Activated CD8-positive, alpha-beta memory T cell treated with anti-CD3 and anti-CD28 coated beads for 1 hour (primary cell): ENCODE measurements at places on chromosomes 4 and X.

DNA sequence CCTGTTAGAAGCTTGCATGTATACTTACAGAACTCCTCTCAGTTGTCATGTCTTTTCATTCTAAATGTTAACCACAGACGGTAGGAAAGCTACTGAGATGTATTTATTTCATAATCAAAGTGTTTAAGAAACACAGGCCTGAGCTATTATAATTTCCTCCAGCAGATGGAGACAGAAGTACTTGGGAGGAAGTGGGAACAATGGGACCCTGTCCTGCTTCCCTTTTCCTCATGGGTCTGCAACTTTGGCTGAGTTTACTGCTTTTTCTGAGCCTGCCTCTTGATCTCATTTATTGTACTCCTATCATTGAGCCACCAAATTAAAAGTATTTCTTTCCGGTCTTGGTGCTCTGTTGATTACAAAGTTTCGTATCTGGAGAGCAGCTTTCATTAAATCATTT, 67.7 kb upstream of the SPANXN2 start:
- DNase-seq: no peak

DNA sequence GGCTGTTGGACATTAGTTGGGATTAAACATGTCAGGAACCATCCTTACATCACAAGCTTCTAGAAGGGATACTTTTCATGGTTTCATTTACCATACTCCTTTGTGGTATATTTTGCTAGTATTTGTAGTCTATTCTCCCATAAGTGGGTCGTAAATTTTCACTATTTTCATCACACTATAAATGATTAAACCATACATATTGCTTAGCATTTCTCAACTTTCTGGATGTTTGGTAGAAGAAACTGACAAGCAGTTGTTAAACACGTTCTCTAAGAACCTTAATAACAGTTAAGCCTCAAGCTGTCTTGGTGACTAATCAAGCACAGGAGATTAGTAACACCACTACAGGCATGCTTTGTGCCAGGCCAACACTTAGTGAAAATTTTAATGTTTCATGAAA, 375.5 kb downstream of the NAF1 start:
- no peak for DNase-seq

GRCh38 chrX:44061968-44062614, 88.9 kb upstream of the NDP start:
- DNase-seq: no peak

DNA sequence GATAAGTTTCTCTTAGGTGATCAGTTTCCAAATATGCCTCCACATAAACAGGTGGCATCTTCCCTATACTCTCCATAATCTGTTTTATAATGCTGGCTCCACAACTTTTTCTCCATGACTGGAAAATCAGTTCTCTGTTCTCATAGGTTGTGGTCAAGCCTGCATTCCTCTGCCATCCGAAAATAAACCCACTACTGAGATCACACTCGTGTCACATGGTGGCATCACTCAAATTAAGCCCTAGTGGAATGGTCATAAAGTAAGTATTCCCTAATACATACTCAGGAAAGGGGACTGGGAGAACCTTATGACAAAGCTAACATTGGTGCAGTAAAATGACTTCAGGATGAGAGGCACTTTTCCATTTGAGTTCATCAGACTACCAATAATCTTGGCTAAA, 37.6 kb downstream of the MAGED4B start:
- no peak for DNase-seq

- DNase-seq: peak; percentile 19
These were observed 429 bp downstream of the UVSSA start for GRCh38 chr4:1347410-1347864.

GRCh38 chr4:139666735-139667281, 1.2 kb downstream of the MGST2 start:
- DNase-seq: no peak

DNA sequence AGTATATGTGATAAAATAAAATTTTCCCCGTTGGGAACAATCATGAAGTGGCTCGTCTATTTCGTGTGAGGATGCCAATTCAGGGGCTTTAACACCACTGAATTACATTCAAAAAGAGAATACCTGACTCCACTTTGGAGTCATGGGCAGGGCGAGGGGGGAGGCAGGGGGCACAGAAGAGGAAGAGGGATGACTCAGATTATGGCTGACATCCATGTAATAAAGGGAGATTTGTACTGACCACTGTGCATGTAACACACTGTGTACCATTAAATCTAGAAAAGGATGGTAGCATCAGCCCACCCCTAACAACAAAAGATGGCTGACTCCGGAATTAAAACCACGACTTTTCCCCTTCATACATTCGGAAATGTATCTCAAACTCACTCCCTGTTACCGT, 1.3 kb downstream of the SLC9A7 start:
- DNase-seq: no peak

DNA sequence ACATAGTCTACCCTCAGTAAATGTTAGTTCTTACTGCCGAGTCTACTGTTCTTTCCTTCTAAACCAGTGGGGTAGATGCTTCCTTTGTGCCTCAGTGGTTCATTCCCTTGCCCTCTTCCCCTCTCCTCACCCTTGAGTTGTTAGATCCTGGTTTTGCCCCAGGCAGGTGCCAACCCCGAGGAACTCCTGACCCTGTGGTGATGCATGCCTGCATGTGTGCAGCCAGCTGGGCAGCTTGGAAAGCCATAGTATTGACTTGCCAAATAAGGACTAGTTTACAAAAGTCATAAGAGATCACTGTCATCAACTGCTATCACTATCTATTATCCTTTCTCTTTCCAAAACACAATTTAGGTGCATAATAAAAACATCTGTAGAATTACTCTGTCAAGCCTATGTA, 50.9 kb downstream of the REPS2 start:
- DNase-seq: no peak

DNA sequence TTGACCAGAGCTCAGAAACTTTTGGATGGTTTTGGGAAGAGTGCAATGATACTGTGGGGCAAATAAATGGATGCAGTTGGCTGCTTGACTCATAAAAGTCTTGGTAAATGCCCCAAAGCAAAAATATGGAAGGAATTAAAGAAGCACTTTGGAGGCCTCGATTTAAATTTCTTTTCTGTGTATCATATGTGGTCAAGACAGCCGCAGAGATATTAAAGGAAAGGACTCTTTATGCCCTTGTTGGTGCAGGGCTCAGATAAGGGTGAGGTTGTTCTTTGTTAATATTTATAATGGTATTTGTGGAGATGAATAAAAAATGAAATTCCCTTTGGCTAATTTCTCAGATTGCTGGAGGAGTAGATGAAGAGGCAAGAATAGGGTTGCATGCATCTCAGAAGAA, 90.2 kb downstream of the NHS start:
- DNase-seq: no peak

GRCh38 chr4:138297743-138298405, 55.7 kb upstream of the SLC7A11 start:
- no peak for DNase-seq

GRCh38 chr4:41148292-41148691, 66.0 kb downstream of the APBB2 start:
- no peak for DNase-seq

- no peak for DNase-seq
These were observed 75.7 kb downstream of the RBM47 start for GRCh38 chr4:40553995-40554394.

- DNase-seq: no peak
These were observed 47.5 kb downstream of the CCNI start for GRCh38 chr4:77028246-77028645.

DNA sequence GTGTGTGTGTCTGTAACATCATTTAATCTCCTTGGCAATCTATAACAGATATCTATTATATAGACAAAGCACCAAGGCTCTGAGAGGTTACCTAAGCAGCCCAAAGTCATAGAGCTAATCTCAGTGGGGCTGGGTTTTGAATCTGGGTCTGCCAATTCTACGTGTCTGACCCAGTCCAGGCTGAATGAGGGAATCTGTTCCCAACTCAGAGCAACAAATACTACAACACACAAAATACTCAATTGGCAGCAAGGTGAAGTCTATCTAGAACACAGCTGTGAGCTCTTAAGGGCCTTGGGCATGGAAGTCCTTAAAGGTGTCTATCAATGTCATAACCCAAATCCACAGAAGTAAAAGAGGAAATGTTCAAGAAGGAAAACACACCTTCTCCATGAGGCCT, 47.5 kb upstream of the NAP1L5 start:
- no peak for DNase-seq

- no peak for DNase-seq
These were observed 26.4 kb downstream of the NIPAL1 start for GRCh38 chr4:48042979-48043461.

GRCh38 chrX:17591741-17592110, 145.6 kb upstream of the SCML1 start:
- no peak for DNase-seq

- DNase-seq: no peak
These were observed 19.8 kb downstream of the ATP8A1 start for GRCh38 chr4:42637104-42637503.

- DNase-seq: no peak
These were observed 24.0 kb upstream of the ANK2 start for GRCh38 chr4:113025416-113025815.

- no peak for DNase-seq
These were observed 34.5 kb upstream of the SLC4A4 start for GRCh38 chr4:71304289-71304850.

GRCh38 chr4:86432559-86433134, 72.8 kb upstream of the MAPK10 start:
- DNase-seq: no peak

DNA sequence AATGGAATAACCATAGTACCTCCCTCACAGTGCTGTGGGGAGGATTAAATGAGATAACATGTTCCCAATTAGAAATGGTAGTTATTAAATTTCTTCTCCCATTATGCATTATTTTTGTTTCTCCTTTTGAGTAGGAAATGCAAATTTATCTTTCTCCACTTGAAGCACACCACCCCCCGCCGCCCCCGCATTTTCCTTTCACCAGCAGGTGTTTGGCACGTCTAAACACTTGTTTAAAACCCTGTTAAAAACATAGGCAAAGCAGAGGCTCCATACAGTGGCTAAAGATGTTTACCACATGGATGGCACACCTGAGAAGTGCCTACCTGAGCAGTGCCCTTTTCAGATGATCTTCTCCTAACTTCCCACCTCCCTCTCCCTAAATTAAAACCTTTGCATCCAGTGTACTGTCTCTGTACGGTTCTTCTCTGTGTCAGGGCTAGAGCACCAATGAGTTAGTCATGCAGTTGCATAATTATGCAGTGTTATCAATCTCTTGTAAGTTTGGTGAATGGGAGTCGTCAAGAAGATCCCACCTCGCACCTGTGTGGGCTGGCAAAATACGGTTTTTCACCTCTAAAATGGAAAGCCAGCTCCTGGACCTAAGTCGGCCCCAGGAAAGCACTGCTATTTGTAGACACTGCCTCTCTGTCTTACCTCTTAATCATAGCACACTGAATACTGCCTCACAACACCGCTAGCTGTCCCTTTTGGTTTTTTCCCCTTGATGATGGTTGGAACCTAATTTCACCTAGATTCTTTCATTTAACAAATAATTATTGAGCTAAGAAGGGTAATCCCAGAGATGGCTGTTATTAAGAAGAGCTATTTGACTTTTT, 122.0 kb downstream of the CT47B1 start:
- DNase-seq: no peak

DNA sequence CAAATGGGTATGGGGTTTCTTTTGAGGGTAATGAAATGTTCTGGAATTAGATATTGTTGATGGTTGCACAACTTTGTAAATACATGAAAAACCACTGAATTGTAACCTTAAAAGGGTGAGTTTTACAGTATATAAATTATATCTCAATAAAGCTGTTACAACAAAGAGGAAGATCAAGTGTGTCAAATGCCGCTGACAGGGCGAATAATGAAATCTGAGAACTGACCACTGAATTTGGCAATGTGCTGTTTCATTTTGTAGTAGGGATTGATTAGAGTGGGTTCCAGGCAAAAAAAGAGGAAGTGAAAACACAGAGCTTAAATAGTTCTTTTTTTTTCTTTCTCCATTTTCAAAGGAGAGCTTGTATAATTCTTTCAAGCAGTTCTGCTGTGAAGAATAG, 161.1 kb upstream of the NAP1L5 start:
- no peak for DNase-seq

DNA sequence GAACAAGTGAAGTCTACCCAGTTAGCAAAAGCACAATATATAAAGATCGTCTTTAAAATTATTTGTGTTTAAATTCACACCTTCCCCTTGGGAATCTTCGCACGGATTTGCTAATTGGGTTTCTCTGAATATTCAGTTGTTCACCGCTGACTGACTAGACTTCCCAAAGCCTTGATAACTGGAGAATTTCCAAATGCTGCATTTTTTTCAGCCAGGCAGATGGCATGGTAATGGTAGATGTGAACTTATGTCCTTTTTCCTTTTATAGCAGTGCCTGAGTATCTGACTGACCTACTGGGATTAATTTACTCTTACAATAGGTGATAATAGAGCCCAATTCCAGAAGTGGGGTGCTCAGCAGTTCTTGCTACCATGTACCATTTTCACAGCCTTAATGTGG, 548.1 kb downstream of the PACRGL start:
- DNase-seq: no peak

DNA sequence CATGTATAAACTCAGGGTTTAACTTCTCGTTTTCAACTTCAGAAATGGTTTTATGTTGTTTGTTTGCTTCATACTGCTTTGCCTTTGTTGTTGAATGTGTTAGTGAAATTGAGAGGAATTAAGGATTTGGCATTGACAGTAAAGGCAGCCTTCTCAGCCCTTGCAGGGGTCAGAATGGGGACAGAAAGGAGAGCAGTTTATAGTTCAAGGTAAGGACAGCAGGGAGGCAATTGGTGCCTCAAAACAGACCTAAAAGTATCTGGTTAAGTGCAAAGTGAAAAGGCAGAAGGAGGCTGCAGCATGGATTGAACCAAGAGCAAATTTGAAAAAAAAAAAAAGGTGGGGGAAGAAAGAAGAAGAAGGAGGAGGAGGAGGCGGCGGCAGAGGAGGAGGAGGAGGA, 835.0 kb upstream of the ADGRL3 start:
- DNase-seq: no peak

GRCh38 chr4:47217884-47218283, 186.5 kb downstream of the GABRB1 start:
- DNase-seq: no peak

DNA sequence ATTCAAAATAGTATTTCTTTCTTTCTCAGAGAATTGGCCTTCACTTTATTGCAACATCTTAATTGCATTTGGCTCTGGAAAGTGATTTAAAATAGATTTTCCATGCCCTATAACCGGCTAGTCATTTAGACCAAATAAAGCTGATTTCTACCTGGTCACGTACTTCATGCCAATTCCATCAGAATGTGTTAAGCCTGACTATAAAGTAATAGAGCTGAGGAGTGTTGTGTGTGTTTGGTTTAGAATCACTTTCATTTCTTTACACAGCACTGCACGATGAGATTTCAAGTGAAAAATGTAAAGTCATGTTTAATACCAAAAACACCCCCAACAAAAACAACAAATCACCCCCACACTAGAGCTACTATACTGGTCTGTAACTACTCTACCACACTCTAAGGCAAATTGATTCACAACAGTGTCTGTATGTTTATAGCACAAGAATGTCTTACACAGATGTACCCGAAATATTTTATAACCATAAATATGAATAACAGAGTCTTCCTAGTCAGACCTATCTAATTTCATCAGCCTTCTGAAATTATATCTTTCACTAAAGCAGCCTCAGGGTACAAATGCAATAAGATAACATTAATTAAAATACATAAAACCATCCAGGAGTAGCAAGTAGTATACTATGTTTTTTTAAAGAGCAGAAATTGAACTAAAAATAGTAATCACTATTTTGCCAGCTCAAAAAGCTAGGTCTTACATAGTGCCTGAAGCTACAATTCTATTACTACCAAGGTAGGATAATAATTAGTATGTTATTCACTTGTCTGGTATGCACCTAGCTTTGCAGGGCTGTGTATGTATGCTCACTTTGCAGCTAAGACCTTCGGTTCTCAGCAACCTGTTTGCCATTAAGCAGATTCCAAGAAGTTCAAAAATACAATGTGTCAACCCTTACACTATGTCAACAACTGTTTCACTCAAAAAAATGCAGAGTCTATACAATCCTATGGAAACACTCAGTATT, 28.4 kb downstream of the APBB2 start:
- DNase-seq: no peak
